ENCODE measurements at places on chromosomes 12 and 14.

DNA sequence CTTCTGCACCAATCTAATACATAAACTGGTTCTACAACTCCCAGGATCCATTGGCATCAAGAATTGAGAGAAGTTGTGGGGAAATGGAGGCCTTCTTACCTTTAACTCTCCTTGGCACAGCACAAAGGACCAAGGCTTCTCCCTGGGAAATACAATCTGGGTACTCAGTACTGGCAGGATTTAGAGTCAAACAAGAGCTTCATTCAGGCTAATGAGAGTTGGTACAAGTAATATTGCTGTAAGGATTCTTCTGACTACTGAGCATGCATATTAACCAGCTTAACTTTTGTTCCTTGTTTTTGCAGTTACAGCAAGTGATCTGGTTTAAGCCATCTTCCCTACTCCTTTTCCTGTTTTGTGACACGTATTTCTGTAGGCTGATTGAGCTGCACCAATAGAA lies 76.2 kb upstream of the FERMT2 start:
- no peak for DNase-seq

- DNase-seq, result no peak
These were observed 10.7 kb downstream of the SLC25A29 start for GRCh38 chr14:100295376-100296105.

DNA sequence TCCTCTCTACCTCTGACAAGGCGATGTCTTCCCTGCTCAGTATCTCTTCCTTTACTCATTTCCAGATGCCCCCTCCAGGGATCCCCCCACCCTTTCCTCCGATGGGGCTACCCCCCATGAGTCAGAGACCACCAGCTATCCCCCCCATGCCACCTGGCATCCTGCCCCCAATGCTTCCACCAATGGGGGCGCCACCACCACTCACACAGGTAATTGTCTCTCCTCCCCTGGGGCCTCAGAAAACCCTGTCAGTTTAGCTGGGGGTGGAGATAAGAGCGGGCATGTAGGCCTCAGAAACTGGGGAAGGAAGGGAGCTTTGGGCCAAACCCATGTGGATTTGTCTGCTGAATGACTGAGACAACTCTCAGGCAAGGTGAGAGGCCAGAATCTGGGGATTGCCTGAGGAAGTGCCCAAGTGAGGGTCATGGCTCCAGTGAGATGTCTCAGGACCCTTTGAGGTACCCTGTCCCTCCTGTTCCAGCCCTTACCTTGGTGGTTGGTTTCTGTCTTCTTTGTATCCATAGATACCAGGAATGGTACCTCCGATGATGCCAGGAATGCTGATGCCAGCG lies 8.1 kb downstream of the PRPF40B start:
- no peak for DNase-seq

GRCh38 chr12:11805043-11805442 lies 155.6 kb downstream of the ETV6 start:
- peak; percentile 56 for DNase-seq

DNA sequence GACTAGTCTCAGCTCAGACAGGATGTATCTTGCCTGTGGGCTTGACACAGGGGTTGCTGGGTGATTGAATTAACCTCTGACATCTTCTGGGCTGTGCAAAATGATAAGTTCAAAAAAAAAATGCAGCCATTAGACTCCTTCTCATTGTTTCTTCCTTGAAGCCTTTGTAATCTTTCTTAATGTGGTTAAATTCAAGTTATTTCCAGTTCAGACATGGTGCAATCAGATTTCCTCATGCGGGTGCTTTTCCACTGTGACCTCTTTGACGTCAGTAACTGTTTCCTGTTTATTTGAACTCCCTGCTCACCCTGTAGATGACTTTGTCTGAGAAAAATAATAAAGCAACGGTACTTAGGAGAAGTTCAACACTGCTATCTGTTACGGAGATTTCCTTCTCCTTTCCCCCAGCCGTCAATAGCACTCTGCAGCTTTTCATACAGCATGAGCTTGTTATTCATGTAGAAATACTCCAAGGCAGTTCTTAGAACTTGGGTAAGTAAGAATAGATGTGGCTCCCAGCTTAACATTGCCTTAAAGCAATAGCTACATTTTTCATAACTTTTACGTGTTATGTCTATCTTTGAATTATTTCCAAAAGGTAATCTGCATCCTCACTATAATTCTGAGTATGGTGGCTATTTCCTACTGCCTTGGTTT lies 155.5 kb downstream of the PRKCH start:
- DNase-seq, result peak; percentile 58

DNA sequence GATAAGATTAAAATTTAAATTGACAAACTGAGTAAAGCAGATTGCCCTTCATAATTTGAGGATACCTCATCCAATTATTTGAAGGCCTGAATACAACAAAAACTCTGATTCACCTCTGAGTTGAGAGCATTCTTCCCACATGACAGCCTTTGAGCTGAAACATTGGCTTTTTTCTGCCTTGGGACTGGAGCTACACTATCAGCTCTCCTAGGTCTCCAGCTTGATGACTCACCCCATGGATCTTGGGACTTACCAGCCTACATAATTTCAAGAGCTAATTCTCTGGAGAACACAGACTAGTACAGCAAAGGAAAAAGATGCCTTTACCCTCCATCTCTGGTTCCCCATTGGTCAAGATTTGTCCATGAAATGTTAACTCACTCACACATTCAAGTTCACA lies 555.1 kb downstream of the FOXG1 start:
- no peak for DNase-seq

- DNase-seq, result peak; percentile 39
These were observed 70.1 kb downstream of the SLC6A15 start for GRCh38 chr12:84842406-84843013.

- DNase-seq, result no peak
These were observed 10.9 kb upstream of the ULK1 start for GRCh38 chr12:131883521-131883900.

- no peak for DNase-seq
These were observed 248.4 kb downstream of the ASCL1 start for GRCh38 chr12:103205906-103206305.

DNA sequence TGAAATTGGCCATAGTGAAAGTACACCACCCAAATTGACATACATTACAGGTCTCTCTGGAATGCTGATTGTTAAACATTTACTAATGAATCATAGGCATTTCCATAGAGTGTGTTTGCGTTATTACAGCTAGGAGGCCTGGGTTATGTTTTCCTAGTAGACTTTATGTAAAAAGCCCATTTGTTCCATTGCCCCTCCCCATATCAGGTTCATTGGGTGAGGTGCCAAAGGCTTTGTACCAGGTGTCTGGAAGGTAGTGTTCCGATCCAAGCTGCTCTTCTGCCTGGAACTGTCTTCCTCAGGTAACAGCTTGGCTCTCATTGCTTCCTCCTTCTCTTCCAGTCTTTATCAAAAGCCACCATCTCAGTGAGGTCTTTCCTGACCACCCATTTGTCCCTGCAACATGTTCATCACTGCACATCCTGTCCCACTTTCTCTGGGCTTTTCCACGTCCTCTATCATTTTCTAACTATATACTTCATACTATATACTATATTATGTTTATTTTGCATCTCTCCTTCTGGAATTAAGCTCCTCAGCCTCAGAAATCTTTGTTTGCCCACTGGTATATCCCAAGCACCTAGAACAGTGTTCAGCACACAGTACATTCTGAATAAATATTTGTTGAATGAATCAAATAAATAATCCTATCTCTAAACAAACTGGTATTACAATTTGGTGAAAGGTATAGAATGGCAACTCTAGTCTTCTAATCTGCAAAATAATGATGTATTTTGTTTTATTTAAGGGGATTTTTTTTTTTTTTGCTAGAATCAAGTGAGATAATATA lies 252.3 kb downstream of the KTN1 start:
- no peak for DNase-seq

GRCh38 chr12:23193552-23193951 lies 568.6 kb downstream of the ETNK1 start:
- no peak for DNase-seq

GRCh38 chr12:116535241-116535640 lies 23.9 kb upstream of the MAP1LC3B2 start:
- no peak for DNase-seq

DNA sequence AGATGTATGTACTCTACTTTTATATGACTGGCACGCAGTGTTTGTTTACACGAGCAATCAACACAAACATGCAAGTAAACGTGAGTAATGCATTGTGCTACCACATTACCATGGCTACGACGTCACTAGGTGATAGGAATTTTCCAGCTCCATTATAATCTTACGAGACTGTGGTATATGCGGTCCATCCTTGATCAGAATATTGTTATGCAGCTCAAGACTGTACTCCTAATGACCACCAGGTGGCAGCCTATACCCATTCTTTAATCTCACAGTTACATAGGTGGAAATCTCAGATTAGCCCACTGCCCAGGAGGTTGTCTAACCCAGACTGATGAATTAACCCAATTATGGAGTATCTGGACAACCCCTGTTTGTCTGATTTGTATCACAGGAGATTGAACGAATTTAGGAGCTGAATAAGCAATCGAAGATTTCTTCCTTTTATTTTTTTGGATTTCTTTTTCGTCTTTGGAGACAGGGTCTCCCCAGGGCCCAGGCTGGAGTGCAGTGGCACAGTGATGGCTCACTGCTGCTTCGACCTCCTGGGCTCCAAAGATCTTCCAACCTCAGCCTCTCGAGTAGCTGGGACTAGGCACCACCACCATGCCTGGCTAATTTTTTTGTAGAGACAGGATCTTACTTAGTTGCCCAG lies 8.7 kb upstream of the TESPA1 start:
- DNase-seq, result peak; percentile 83

DNA sequence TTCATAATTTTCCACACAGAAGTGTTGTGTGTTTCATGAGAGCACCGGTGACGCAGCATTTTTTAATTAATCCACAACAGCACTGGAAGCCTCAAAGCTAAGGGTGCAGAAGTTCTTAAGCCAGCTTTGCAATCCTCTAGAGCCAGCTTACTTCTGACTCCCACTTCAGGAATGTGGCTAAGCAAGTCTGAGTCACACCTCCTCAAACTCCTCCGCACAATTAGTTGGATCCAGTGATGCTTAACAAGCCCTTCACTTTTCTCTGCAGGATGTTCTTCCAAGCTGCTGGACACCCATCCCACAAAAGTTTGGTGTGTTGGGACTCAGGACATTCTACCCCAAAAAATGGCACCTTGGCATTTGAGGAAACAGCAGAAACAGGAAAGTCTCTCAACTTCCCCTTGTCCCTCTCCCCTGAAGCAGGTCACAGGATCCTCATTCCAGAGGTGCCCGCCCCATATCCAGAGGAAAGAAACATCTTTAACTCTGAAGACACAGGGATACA lies 210.0 kb downstream of the PPM1H start:
- no peak for DNase-seq

DNA sequence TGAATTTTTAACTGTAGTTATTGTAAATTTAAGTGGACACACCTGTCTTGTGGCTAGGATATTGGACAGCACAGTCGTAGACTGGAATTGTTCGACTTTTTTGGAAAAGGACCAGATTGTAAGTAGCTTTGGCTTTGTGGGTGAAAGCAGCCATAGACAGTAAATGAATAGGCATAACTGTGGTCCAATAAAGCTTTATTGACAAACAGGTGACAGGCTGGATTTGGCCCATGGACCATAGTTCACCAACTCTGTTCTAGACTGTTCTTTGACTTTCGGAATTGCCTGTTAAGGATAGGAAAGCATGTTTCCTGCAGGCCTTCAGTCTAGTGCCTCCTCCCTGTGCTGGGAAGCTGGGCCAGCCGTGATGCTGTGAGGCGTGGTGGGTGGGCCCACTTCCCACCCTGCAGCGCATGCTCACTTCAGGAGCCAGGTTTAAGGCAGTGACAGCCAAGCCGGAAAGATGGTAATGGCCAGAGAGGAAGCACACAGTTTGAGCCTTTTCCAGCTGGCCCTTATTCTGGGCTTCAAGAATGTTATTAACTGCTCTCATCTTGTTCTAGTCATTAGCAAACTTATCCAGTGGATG lies 51.8 kb downstream of the PPP2R5C start:
- no peak for DNase-seq

GRCh38 chr14:56976211-56976610 lies 165.9 kb upstream of the OTX2 start:
- DNase-seq, result no peak

DNA sequence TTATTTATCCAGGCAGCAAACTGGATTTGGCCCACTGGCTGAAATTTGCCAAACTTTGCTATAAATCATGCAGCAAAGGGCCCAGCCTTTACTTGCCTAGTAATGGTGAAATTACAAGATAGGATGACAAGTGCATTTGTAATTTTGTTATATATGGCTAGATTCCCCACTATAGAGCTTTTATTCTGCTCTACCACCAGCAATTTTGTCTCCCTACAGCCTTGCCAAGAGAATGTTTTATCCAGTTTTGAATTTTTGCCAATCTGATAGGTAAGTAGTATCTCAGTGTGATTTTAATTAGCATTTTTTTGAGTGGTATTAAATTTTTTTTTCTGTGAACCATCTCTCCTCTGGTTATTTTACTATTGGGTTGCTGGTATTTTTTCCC lies 161.6 kb downstream of the SLC41A2 start:
- DNase-seq, result no peak

DNA sequence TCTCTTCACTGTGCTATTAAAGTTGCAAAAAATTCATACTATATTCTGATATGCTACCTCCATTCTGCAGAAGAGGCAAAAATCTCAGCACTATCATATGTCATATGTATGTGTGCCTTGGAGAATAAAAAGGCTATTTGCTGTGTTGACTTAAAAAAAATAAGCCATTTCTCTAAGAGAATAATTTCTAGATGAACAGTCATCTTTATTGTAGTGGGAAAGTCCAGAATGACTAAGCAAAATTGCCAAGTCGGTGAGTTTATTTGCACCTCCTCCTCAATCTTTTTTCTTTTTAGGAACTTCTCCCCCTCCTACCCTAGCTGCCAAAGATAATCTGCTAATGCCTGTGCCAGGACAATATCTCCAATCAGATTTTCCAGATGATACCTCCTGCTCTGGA lies 353.8 kb upstream of the FAR2 start:
- no peak for DNase-seq

- peak; percentile 44 for DNase-seq
These were observed 112.3 kb upstream of the DNM1L start for GRCh38 chr12:32566663-32567295.

- no peak for DNase-seq
These were observed 145.7 kb upstream of the MDGA2 start for GRCh38 chr14:47821135-47821534.

- no peak for DNase-seq
These were observed 24.0 kb upstream of the CLEC4E start for GRCh38 chr12:8564656-8565055.

GRCh38 chr12:132487311-132487741 lies 2.6 kb upstream of the FBRSL1 start:
- no peak for DNase-seq

DNA sequence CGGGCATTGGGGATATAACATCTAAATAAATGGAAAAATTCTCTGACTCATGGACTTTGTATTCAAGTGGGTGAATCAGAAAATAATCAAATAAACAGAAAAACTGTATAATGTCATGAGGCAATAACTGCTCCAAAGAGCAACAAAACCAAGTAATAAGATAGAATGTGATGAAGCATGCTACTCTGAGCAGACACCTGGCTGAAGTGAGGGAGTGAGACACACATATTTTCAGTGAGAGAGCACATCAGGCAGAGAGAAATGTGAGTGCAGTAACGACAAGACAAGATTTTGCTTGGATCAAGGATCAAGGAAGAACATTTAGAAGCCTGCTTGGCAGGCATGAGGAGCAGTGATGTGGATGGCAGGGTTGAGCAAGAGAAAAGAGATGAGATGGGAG lies 75.8 kb upstream of the CCDC91 start:
- no peak for DNase-seq

Measured in hematopoietic multipotent progenitor cell treated with erythropoietin and hydrocortisone succinate and interleukin-3 and kit ligand, for 8 days (in vitro differentiated cells).